ENCODE measurements at places on chromosomes 13 and 19. TPM values are rescaled to one million over a fixed set of nuclear protein-coding genes. Genes with fewer than 3 reads are reported as not detected.

Gene OR7C2
- total RNA-seq = not detected

Gene ZNF610
- 2.3 TPM for total RNA-seq

Gene ZNF841
- total RNA-seq = 18.0 TPM

Gene CLEC17A
- total RNA-seq = 2.5 TPM

Gene GNA15
- total RNA-seq = 64.9 TPM

Gene TMEM145
- total RNA-seq = 0.69 TPM

Gene ICAM3
- 109 TPM for total RNA-seq

Gene PRSS57
- total RNA-seq = not detected

Gene ZNF577
- 7.2 TPM for total RNA-seq

Gene ZNF581
- total RNA-seq = 26.9 TPM

Gene FUT6
- total RNA-seq = not detected

Gene SLC46A3
- 2.8 TPM for total RNA-seq

Gene ZNF829
- total RNA-seq = 7.1 TPM

Gene NCCRP1
- not detected for total RNA-seq

Gene ZNF266
- total RNA-seq = 17.1 TPM

Gene RNF225
- 0.56 TPM for total RNA-seq

Gene TPP2
- 77.0 TPM for total RNA-seq

Gene OR7D2
- 0.09 TPM for total RNA-seq
